ENCODE measurements at places on chromosomes 12 and 14. TPM values are rescaled to one million over a fixed set of nuclear protein-coding genes. Genes with fewer than 3 reads are reported as not detected.
A peak's percentile ranks its signal among the peaks of the same experiment; 100 is the strongest.

- DNase-seq: no peak
These were observed 52.2 kb downstream of the NDUFA12 start for GRCh38 chr12:94951071-94951934.

The GSC gene
- polyA plus RNA-seq: not detected

The GYS2 gene
- not detected for polyA plus RNA-seq

GRCh38 chr14:50974118-50974517 lies 29.8 kb upstream of the PYGL start:
- DNase-seq: no peak

DNA sequence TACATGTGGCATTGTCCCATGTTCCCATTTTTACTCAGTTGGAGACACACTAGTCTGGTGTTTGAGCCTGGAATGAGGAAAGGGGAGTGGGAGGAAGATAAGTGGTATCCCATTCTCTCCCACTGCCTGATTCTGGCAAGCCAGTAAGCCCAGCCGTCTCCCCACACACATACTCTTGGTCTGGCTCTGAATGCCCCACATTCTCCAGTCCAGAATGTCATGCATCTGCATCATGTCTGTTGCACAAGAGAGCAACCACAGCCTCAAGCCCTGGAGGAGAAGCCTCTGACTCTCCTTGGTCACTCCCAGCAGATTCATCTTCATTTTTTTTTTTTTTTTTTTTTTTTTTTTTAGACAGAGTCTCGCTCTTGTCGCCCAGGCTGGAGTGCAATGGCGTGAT lies 48.0 kb downstream of the DRAM1 start:
- no peak for DNase-seq

GRCh38 chr14:52111583-52111982 lies 42.7 kb upstream of the NID2 start:
- DNase-seq: no peak

- no peak for DNase-seq
These were observed 70.9 kb downstream of the STXBP6 start for GRCh38 chr14:24978862-24979724.

- DNase-seq: no peak
These were observed 148.6 kb upstream of the DIO3 start for GRCh38 chr14:101412739-101413138.

The MYO1A gene
- polyA plus RNA-seq: 0.17 TPM

DNA sequence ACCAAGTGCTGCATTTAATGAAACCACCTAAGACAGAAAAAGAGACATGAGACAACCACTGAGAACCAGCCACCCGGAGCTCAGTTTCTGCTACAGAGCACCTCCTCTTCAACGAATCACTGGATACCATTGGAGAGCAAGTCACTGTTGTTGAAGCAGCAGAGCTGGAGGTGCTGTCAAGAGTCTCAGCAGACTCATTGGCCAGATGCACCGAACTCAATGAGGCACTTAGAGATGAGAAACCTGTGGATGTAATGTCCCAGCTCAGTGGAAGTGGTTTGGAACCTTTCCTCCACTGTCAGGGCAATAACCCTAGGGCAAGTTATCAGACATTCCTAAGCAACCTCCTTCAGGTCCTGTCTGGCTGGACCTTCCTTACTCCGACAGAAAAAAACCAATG lies 13.1 kb downstream of the NPC2 start:
- DNase-seq: no peak

DNA sequence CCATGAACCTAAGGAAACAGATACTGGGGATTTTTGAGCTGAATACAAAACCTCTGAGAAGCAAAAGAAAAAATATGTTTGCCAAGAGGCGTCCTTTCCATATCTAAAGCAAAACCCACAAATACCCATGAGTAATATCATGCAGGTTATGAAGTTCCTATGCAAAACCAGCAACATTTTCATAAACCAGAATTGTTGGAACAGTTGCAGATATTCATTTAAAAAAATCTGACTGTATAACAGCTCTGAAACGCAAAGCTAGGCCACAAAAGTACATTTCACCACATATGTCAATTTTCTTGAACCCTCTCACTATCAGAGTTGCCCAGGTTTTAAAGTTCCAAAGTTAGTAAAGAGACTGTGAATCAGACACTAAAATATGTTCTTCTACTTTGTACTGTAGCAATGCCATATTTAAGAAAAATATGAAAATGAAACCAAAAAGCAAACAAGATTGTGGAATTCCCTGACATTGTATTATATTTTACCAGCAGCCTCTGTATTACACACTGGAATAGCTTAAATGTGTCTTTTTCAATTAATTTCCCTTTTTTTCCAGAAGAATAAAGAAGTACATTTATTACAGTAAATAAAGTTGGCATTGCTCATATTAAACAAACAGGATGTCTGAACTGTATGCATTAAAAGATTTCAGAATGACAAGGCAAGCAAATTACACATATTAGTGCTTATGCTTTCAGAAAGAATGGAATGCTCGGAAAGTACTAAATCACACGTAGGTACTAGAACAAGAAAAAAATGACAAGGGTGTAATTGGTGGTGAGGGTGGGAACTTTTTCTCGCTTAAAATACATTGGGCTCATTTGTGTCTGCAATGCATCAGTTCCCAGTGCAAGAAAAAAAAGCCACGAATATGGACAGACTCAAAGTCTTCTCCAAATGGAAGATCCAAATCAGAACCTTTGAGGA lies 33.6 kb upstream of the HIF1A start:
- DNase-seq: no peak

- DNase-seq: no peak
These were observed 16.8 kb upstream of the LEMD3 start for GRCh38 chr12:65152596-65152995.

GRCh38 chr14:77950371-77951063 lies 150.6 kb downstream of the ADCK1 start:
- DNase-seq: peak; percentile 15

DNA sequence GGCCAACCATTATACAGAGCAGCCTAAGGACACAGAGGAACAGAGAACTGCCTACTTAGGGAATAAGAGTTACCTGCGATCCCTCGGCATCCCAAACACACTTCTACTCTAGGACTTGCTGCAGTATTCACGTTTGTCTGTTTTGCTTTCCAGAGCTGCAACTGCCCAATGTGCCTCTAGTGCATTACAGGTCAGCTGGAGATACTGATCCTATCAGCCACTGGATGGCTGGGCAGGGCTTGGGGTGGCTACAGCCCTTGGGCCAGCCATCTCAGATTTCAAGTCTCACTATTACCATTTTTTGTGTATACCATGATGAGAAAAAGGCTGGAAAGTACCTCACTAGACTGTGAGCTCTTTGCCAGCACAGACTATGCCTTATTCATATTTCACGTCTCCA lies 4.6 kb downstream of the ARF3 start:
- no peak for DNase-seq

GRCh38 chr12:470133-470532 lies 10.4 kb downstream of the B4GALNT3 start:
- no peak for DNase-seq

GRCh38 chr14:39228509-39229221 lies 5.0 kb upstream of the MIA2 start:
- no peak for DNase-seq

The RTL1 gene
- 1.1 TPM for polyA plus RNA-seq

DNA sequence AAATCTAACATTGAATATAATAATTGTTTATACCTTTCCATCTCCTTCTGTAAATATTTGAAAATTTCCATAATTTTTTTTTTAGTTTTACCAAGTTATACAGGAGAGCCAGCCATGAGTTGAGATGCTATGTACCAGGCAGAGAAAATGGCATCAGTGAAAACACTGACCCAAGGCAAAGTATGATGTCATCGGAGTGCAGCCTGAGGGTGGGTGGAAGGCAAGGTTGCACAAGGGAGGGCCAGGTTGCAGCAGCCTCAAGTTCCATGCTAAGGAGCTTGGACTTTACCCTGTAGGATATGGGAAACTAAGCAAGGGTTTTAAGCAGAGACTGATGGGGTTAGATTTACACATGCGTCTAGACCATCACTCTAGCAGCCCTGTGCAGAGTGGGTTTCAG lies 441.1 kb downstream of the BCAT1 start:
- DNase-seq: no peak

DNA sequence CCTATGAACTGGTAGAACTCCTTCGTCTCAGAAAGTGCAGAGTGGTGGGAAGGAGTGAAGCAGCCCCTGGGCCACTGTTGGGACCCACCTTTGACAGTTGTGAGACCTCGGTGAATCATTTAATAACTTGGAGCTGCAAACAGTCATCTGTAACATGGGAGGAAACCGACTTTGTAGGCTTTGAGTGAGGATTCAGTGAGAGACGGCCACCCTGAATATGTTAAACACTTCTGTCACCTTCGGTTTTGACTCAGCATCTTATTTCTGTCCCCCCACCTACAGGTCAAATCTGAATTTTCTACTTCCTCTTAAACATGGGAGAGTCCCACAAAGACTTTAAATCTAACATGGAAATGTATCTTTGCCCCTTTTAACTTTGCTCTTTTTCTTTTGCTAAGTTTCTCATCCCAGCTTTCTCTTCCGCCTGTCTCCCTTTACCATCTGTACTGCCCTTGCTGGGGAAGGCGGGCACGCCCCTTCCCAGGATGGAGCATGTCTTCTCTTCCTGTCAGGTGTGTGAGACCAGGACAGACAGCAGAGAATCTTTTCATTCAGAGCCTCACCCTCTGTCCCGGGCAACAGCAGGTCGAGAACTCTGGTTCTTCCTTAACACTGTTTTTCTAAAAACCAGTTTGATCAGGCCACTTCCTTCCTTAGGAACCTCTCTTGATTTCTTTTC lies 37.1 kb downstream of the ZC3H14 start:
- no peak for DNase-seq

- no peak for DNase-seq
These were observed 52.4 kb downstream of the CCDC91 start for GRCh38 chr12:28242496-28243309.

GRCh38 chr12:126518596-126519200 lies 1453.5 kb downstream of the AACS start:
- no peak for DNase-seq

GRCh38 chr12:111404362-111405148 lies 1.2 kb upstream of the SH2B3 start:
- no peak for DNase-seq

The CAPZA3 gene
- polyA plus RNA-seq: not detected

The FGF6 gene
- not detected for polyA plus RNA-seq

The TPH2 gene
- polyA plus RNA-seq: 0.43 TPM

The MPHOSPH9 gene
- polyA plus RNA-seq: 32.8 TPM

GRCh38 chr12:55720894-55721444 lies 776 bp downstream of the RDH5 start:
- no peak for DNase-seq

DNA sequence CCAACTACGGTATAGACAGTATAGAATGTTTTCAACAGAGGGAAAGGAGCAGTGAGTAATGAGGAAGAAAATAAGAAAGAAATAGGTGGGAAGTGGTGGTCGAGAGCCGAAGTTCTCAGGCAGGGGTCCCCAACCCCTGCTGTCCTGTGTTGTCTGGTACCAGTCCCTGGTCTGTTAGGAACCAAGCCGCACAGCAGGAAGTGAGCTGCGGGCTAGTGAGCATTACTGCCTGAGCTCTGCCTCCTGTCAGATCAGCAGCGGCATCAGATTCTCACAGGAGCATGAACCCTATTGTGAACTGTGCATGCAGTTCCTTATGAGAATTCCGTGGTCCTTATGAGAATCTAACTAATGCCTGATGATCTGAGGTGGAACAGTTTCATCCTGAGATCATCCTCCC lies 107.3 kb upstream of the PTPRR start:
- no peak for DNase-seq

- no peak for DNase-seq
These were observed 153.1 kb downstream of the TMEM117 start for GRCh38 chr12:43988838-43989560.

- no peak for DNase-seq
These were observed 111.1 kb downstream of the GRIN2B start for GRCh38 chr12:13870255-13870654.

DNA sequence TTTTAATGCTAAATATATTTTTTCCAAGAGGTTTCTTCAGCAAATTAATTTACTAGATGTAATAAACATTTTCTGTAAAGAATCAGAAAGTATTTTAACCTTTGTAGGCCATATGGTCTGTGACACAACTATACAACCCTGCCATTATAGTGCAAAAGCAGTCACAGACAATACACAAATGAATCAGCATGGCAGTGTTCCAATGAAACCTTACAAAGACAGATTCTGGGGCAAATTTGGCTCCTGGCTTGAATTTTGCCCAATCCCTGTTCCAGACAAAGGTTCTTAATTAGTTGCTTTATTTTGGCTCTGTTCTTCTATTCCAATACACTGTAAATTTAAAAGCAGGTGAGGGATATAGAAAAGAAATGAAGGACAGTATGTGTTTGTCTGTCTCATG lies 352.5 kb downstream of the C12orf50 start:
- no peak for DNase-seq

The MYF5 gene
- polyA plus RNA-seq: not detected

- DNase-seq: peak; percentile 96
These were observed 121.8 kb downstream of the TBC1D30 start for GRCh38 chr12:64946132-64946829.

DNA sequence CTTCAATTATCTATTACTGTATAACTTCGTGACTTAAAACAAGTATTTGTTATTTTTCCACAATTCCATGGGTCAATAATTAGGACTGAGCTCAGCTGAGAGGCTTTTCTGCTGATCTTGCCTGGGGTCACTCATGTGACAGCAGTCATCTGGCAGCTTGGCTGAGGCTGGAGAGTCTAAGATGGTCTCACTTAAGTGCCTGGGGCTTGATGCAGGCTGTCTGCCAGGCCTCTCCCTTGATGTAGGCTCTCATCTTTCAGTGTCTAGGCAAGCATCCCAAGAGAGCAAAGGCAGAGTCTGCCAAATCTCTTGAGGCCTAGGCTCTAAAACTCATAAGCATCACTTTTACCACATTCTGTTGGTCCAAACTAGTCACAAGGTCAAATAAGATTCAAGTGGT lies 93.2 kb downstream of the NKX2-1 start:
- DNase-seq: no peak

- DNase-seq: no peak
These were observed 79.2 kb downstream of the B4GALNT3 start for GRCh38 chr12:538731-539539.

DNA sequence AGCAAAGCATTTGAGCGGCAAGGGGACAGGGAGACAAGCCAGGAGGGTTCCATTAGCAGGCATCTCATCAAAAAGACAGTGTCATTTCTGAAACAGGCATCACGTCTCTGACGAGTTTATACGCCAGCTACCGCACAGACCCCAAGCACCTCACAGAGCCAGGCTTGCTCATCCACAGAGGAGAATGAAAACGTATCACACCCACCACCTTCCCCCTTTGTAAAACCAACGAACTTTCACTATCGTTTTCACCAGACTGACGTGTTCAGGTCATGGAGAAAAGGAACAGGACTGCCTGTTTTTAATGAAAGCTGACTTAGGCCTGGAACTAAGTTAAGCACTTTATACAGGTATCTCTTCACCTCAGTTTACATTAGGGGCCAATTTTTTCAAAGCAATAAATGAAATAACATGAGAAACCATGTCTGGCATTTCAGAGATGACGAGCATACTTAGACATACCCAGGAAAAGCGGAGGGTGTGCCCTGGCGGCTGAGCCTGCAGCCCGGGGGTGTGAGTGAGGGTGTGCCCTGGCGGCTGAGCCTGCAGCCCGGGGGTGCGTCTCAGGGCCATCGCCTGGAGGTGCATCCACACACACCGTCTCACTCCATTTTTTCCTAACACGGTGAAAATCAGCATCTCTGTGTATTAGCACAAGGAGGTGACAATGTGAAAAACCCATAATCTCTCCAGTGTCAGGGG lies 41.9 kb downstream of the STX2 start:
- DNase-seq: no peak

Measured in spinal cord (tissue), 10 donors.